ENCODE measurements at places on chromosomes 7 and 10. TPM values are rescaled to one million over a fixed set of nuclear protein-coding genes. Genes with fewer than 3 reads are reported as not detected.
A peak's percentile ranks its signal among the peaks of the same experiment; 100 is the strongest.

The OPN1SW gene
- total RNA-seq: not detected

The EPO gene
- not detected for total RNA-seq

The MEOX2 gene
- total RNA-seq: 3.8 TPM

The CCDC146 gene
- 5.1 TPM for total RNA-seq

- peak; percentile 76 for DNase-seq
- H3K4me1 ChIP-seq: peaks cover 33% of the 10 kb centered on the region
- H3K27me3 ChIP-seq: no peaks in the 10 kb centered on the region
- peak overlapping the region; percentile 46 for H3K4me3 ChIP-seq
Observed at GRCh38 chr10:14063531-14064285, 267.0 kb downstream of the FRMD4A start.

GRCh38 chr10:73771722-73772280 is 10.0 kb upstream of the CHCHD1 start:
- H3K4me1 ChIP-seq: peaks cover 33% of the 10 kb centered on the region
- peak overlapping the region; percentile 85 for H3K27ac ChIP-seq
- DNase-seq: peak; percentile 97
- no peaks in the 10 kb centered on the region for H3K27me3 ChIP-seq
- peaks cover 62% of the 10 kb centered on the region for H3K36me3 ChIP-seq

GRCh38 chr7:80623503-80624252 is 14.8 kb upstream of the CD36 start:
- no peak for DNase-seq
- H3K27ac ChIP-seq: no peak overlapping the region
- H3K4me3 ChIP-seq: no peak overlapping the region

- no peak overlapping the region for H3K4me3 ChIP-seq
- no peak overlapping the region for H3K27ac ChIP-seq
Observed at GRCh38 chr10:26890956-26891355, 30.2 kb upstream of the ABI1 start.

- no peak overlapping the region for H3K4me3 ChIP-seq
- H3K27ac ChIP-seq: peak overlapping the region; percentile 23
- no peaks in the 10 kb centered on the region for H3K36me3 ChIP-seq
- peaks cover 10% of the 10 kb centered on the region for H3K27me3 ChIP-seq
- H3K4me1 ChIP-seq: peaks cover 6% of the 10 kb centered on the region
Observed at GRCh38 chr7:45239486-45239885, 81.9 kb downstream of the RAMP3 start.

DNA sequence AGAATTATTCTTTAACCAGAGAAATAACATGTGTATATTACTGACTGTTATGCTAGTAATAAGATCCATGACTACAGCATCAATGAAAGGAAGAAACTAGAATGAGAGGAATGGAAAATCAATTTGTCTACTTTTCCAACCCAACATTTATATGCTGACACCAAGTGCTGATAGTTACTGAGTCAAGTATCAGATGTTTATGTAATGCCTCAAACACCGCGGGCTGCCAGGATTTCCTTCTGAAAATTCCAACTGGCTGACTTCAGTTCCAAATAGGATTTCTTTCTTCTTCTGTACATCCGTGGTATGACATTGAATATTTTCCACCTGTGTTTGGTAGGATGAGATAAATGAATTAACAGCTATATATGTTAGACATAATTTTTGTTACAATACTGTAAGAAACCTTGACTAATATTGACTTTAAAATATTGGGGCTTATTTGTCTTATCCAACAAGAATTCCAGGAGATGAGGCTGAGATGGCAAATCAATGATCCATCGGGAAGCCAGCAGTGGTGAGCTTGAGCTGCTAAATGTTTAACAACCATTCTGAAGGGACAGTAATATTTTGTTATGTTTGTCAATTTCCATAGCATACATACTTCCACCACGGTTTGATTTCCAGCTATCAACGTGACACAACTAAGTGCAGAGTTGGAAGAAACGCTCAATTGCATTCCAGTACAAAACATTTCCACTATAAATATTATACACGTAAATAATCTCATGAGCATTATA is 435.2 kb upstream of the AUTS2 start:
- H3K27me3 ChIP-seq: no peaks in the 10 kb centered on the region
- H3K36me3 ChIP-seq: no peaks in the 10 kb centered on the region
- H3K4me1 ChIP-seq: no peaks in the 10 kb centered on the region

DNA sequence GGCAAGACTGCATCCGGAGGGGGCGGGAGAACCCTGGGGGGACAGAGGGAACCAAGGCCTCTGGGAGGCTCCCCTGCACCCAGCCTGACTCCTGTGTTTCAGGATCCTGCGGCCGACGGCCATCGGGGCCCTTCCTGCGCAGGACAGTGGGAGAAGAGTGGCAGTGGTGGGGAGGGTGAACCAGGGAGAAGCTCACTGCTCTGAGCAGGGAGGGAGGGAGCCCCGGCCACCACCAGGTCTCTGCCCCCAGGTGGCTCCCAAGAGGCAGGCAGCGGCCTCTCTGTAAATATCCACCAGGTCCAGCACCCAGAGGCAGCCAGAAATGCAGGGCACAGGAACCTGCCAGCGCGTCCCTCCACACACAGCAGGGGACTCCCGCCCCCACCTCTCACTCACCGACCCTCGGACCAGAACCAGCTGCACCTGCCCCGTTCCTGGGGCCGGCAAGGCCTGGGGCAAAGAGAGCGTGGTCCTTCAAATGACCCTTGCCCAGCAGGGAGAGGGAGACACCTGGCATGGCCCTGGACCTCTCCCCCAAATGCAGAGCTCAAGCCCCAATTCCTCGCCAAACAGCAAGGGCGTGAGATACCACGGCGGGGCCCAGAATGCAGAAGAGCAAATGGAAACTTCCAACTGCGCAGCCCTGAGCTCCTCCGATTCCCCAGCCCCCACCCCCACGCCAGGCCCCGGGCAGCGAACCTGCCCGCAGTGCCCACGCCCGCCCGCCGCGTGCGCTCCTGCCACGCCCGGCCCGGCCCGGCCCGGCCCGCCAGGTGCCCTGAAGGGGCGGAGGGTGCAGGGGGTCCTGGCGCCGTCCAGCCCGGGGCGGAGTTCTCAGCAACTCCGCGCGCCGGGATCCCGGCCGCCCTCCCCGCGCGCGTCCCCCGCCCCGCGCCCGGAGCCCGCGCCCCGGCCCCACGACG is 805 bp downstream of the RASGEF1A start:
- H3K4me1 ChIP-seq: no peaks in the 10 kb centered on the region
- H3K27ac ChIP-seq: no peak overlapping the region

DNA sequence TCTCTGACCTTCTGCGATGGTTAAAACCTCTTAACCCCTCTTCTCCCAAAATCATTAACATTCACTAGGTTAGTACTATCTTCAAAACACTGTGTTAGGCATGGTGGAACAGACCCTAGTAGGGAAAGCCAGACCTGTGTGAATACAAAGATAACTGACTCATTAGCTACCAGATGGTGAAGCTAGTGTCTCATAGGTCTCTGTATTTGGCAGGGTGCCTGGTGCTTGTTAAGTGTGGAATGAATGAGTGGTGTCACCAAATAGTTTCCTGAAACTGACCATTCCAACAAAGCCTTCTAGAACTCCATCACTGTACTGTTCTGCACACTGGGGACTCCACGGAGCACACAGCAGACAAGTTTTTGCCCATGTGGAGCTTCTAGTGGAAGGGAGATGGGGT is 27.7 kb upstream of the TM9SF3 start:
- no peaks in the 10 kb centered on the region for H3K36me3 ChIP-seq
- peaks cover 9% of the 10 kb centered on the region for H3K27me3 ChIP-seq
- no peak overlapping the region for H3K27ac ChIP-seq
- H3K4me1 ChIP-seq: peaks cover 11% of the 10 kb centered on the region
